ENCODE measurements at places on chromosomes 3 and 15.
A peak's percentile ranks its signal among the peaks of the same experiment; 100 is the strongest.

DNA sequence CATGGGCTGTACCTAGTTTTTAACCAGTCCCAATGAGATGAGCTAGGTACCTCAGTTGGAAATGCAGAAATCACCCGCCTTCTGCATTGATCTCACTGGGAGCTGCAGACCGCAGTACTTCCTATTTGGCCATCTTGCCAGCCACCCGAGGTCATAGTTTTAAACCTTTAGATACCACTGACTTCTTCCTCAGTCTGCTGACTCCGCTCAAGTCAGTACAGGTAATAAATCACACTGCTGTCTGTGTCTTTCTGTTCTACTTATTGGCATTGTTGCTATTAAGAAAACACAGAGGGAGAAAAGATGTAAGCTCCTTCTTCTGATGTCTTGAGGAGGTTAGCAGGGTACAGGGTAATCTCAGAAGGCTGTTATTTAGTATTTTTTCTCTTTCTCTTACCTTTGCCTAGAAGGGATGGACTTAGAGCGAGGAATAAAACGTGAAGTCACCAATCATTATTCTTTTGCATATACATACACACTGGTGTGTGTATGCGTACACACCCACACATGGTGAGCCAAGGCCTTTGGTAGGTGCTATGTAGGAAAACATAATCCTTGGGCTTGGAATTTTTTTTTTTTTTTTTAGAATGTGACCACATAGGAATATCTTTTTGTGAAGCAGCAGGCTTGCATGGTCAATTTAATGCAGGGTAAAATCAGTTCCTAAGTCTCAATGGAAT, 197.2 kb downstream of the EDEM1 start:
- no peaks in the 10 kb centered on the region for H3K4me1 ChIP-seq
- no peak for DNase-seq
- H3K36me3 ChIP-seq: no peaks in the 10 kb centered on the region
- H3K4me3 ChIP-seq: no peak overlapping the region

DNA sequence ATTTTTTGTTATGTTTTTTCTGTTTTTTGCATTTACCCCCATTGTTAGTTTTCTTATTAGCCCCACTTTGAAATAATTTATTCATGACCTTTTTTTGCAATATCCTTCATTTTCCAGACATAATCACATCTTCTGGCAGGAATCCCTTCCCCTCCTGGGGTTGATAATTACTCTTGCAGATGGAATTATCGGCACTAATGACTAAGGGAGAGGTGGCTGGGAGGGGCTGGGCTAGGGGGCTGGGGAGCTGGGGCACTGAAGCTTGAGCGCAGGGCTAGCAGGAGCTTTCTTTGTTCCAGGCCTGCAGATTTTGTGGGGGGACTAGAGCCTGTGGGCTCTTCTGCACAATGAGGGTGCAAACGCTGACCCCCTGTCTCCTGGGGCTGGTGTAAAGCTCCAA, 77.8 kb downstream of the RAB11A start:
- DNase-seq: no peak
- no peak overlapping the region for H3K4me3 ChIP-seq
- H3K27ac ChIP-seq: no peak overlapping the region
- H3K36me3 ChIP-seq: no peaks in the 10 kb centered on the region
- H3K4me1 ChIP-seq: peaks cover 17% of the 10 kb centered on the region

DNA sequence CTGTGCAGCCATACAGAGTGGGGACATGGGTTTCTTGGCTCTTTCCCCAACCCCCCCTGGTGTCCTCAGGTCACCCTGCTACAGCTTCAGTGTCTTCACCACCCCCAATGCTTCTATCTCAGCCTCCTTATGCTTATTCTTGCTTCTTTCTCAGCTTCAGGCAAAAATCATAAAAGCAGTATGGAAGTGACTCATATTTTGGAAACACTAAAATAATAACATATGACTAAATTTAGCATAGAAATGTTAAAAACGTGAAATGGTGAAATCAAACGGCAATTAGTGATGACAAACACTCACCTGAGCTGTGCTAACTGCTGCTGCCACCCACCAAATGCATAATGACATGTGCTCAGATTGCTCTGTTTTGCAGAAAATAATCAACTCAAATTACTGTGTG, 475.2 kb upstream of the EPHA3 start:
- no peak for DNase-seq
- H3K27ac ChIP-seq: no peak overlapping the region
- no peaks in the 10 kb centered on the region for H3K27me3 ChIP-seq
- H3K4me3 ChIP-seq: no peak overlapping the region
- no peaks in the 10 kb centered on the region for H3K4me1 ChIP-seq

- peaks cover 3% of the 10 kb centered on the region for H3K4me1 ChIP-seq
- H3K4me3 ChIP-seq: no peak overlapping the region
- H3K27ac ChIP-seq: no peak overlapping the region
- H3K36me3 ChIP-seq: no peaks in the 10 kb centered on the region
- peak; percentile 65 for DNase-seq
Observed at GRCh38 chr15:73273181-73274002, 95.4 kb downstream of the HCN4 start.

DNA sequence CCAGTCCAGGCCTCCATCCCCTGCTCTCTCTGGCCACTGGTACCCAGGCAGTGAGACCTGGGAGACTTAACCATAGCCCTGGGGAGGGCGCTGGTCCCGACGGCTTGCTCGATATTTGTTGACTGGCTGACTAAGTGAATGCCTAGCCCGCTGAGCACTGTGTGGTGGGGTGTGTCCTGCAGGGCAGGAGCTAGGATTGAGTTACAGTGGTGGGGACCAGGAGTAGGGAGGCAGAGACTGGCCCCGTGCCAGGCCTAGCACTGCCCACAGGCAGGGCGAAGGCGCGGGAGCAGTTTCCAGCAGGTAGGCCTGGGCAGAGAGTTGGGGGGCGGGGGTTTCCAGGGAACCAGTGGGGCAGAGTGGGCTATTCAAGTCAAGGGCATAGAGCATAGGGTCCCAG, at the start of gene VILL:
TSS of gene VILL (plus strand) at position 260 of the 400 bp plus-strand sequence. CDS start 2,887 bp downstream, outside the sequence.
- no peak within 1 kb of the TSS for H3K4me3 ChIP-seq
- DNase-seq: no peak
- peaks cover 5% of the 10 kb centered on the region for H3K36me3 ChIP-seq
- H3K4me1 ChIP-seq: peaks cover 21% of the 10 kb centered on the region
- peaks cover 3% of the 10 kb centered on the region for H3K27me3 ChIP-seq

- no peak overlapping the region for H3K27ac ChIP-seq
- H3K27me3 ChIP-seq: peaks cover 18% of the 10 kb centered on the region
- H3K36me3 ChIP-seq: no peaks in the 10 kb centered on the region
- no peak overlapping the region for H3K4me3 ChIP-seq
Observed at GRCh38 chr15:89533861-89534544, 37.6 kb upstream of the RHCG start.

DNA sequence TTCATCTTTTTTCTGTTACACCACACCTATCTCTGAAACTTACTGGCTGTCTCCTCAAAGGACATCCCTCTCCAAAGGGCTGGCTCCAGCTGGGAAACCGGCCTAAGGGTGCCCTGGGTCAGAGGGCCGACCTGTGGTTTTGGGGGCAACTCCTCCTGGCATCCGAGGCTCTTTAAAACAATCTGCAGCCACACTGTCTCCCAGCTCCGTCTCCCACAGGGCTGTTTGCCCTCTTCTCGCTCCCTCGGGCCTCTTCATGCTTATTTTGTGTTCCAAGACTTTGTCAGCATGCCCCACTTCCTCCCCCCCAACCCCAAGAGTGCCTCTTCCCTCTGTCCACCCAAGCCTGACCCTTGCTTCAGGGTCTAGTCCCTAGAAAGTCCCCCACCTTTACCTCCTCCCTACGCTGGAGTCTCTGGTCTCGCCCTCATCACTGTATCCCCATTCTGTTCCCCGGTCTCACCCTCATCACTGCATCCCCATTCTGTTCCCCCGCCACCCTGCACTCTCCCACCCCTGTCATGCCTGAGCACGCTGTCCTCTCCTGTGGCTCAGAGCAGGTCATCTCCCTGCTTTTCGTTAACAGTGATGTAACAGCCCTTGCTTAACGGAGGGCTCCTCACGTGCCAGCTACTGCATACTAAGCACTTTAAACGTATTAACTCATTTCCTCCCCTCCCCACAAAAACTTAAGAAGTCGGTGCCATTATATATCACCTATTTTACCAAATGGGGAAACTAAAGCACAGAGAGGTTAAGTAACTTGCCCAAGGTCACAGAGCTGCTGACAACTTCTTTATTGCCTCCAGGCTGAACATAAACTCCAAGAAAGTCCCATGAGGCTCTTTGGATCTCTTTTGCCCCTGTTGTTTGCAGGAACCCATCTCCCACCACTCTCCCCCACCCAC, 1.1 kb upstream of the CSK start:
- H3K4me3 ChIP-seq: peak overlapping the region; percentile 95
- peak overlapping the region; percentile 94 for H3K27ac ChIP-seq
- H3K4me1 ChIP-seq: peaks cover 62% of the 10 kb centered on the region
- peaks cover 35% of the 10 kb centered on the region for H3K36me3 ChIP-seq
- peak; percentile 62 for DNase-seq
- no peaks in the 10 kb centered on the region for H3K27me3 ChIP-seq

GRCh38 chr3:41464858-41465257, 265.6 kb downstream of the CTNNB1 start:
- H3K36me3 ChIP-seq: no peaks in the 10 kb centered on the region
- H3K27me3 ChIP-seq: no peaks in the 10 kb centered on the region
- no peak for DNase-seq
- H3K4me1 ChIP-seq: no peaks in the 10 kb centered on the region
- no peak overlapping the region for H3K27ac ChIP-seq

GRCh38 chr15:63434576-63435186, 53.0 kb upstream of the CA12 start:
- no peaks in the 10 kb centered on the region for H3K27me3 ChIP-seq
- H3K36me3 ChIP-seq: peaks cover 2% of the 10 kb centered on the region
- DNase-seq: no peak
- H3K4me3 ChIP-seq: no peak overlapping the region

GRCh38 chr15:68234060-68234459, 4.5 kb upstream of the CLN6 start:
- H3K4me1 ChIP-seq: peaks cover 11% of the 10 kb centered on the region
- H3K27ac ChIP-seq: no peak overlapping the region
- peaks cover 2% of the 10 kb centered on the region for H3K27me3 ChIP-seq
- H3K4me3 ChIP-seq: no peak overlapping the region

- DNase-seq: no peak
- H3K4me3 ChIP-seq: no peak overlapping the region
- no peak overlapping the region for H3K27ac ChIP-seq
- no peaks in the 10 kb centered on the region for H3K4me1 ChIP-seq
- H3K36me3 ChIP-seq: no peaks in the 10 kb centered on the region
- H3K27me3 ChIP-seq: peaks cover 3% of the 10 kb centered on the region
Observed at GRCh38 chr15:93360318-93360717, 271.3 kb upstream of the RGMA start.

- H3K4me3 ChIP-seq: no peak overlapping the region
- H3K36me3 ChIP-seq: peaks cover 3% of the 10 kb centered on the region
- H3K4me1 ChIP-seq: peaks cover 13% of the 10 kb centered on the region
- DNase-seq: no peak
Observed at GRCh38 chr3:187942658-187943241, 197.5 kb upstream of the BCL6 start.

DNA sequence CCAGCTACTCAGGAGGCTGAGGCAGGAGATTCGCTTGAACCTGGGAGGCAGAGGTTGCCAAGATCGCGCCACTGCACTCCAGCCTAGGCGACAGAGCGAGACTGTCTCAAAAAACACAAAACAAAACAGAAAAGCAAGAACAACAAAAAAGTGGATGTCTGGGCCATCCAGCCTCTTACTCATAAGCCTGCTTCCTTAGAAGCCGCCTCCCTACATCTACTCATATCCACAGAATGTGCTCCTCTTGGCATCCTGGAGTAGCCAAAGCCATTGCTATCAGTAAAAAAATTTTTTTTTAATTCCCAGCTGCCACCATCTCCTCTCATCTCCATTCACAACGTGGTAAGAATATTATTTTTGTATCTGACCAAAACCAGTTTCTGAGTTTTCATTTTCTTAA, 10.8 kb downstream of the ZSCAN2 start:
- H3K36me3 ChIP-seq: peaks cover 16% of the 10 kb centered on the region
- H3K27me3 ChIP-seq: no peaks in the 10 kb centered on the region
- H3K4me3 ChIP-seq: no peak overlapping the region
- no peak for DNase-seq

- no peak for DNase-seq
- no peaks in the 10 kb centered on the region for H3K27me3 ChIP-seq
- H3K36me3 ChIP-seq: no peaks in the 10 kb centered on the region
Observed at GRCh38 chr3:69568951-69569350, 170.3 kb upstream of the MITF start.

DNA sequence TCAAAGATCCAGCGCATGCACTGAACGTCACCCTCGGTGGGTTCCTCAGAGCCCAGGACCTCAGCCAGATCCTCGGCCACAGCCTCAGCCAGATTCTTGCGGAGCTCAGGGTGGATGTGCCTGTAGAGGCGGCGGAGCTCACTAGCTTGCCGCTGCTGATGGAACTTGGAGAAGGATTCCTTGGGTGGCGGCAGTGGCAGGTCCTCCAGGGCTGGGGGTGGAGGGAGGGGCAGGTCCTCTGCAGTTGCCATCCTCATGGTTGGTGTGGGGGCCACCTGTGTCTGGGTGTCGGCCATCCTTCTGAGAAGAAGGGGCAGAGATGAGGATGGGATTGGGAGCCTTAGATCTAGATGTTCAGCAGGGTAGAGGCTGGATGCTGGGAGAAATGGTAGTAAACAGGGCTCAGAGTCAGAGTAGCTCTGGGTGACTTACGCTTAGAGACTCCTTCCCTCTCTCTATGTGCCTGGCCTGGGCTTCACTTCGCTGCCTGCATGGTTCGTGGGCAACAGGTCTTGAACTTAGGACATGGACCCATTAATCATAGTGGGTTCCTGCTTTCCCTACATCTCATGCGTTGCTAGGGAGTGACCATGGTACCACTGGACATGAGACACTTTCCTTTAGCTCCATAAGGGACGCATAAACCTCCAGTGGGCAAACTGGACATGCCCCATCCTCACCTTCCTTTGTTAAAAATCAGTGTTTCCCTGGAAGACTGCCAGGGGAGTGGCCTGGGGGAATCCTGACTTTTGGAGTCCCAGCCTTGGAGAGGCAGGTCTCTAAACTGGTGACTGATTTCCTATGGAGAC, 3.0 kb downstream of the XIRP1 start:
- H3K27me3 ChIP-seq: no peaks in the 10 kb centered on the region
- H3K4me3 ChIP-seq: no peak overlapping the region
- peaks cover 2% of the 10 kb centered on the region for H3K4me1 ChIP-seq
- DNase-seq: no peak
- H3K27ac ChIP-seq: no peak overlapping the region

GRCh38 chr3:41365973-41366372, 166.7 kb downstream of the CTNNB1 start:
- no peaks in the 10 kb centered on the region for H3K4me1 ChIP-seq
- no peaks in the 10 kb centered on the region for H3K36me3 ChIP-seq
- no peak for DNase-seq
- H3K27ac ChIP-seq: no peak overlapping the region
- no peaks in the 10 kb centered on the region for H3K27me3 ChIP-seq

DNA sequence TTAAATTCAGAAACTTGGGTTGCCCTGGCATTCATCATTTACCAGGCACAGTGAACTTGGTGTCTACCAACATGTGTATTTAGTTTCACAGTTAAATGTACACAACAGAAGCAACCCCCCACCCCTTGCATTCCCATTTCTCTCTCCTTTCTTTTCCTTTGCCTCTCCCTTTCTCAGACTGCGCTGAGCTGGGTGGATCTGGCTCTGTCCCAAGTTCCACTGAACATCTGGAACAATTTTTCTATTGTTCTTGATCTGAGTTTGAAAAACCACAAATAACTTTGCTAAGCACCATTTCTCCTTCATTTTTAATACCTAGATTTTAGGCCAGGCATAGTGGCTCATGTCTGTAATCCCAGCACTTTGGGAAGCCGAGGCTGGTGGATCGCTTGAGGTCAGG, 242.2 kb downstream of the ABHD5 start:
- no peaks in the 10 kb centered on the region for H3K4me1 ChIP-seq
- H3K27me3 ChIP-seq: peaks cover 30% of the 10 kb centered on the region
- no peak for DNase-seq
- H3K36me3 ChIP-seq: no peaks in the 10 kb centered on the region
- H3K27ac ChIP-seq: no peak overlapping the region

GRCh38 chr3:125436921-125437320, 61.8 kb upstream of the ZNF148 start:
- DNase-seq: no peak
- H3K4me1 ChIP-seq: no peaks in the 10 kb centered on the region
- H3K36me3 ChIP-seq: no peaks in the 10 kb centered on the region
- H3K27me3 ChIP-seq: no peaks in the 10 kb centered on the region
- no peak overlapping the region for H3K27ac ChIP-seq
